NCI-H1105 treated with DMSO at 0.1 percent for 48 hours (cell line): ENCODE measurements at places on chromosomes 7 and 10.

- DNase-seq = no peak
Observed at GRCh38 chr10:72251635-72252034, 22.1 kb upstream of the DDIT4 start.

DNA sequence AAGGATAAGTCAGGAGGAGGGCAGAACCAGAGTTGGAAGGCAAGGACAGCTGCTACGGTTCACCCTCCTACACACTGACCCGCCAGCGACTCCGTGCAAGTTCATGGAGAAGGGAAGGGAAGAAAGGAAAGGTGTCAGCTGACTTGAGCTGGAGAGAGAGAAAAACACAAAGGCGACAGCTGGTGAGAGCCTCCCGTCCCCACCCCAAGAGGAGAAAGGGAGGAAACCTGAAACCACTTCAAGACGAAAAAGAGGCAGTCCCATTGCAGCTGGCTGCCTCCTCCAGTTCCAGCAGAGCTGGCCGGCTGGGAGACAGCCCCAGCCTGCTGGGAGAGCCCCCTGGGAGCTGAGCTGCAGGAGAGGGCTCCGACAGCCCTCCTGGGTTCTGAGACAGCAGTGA is 75.2 kb downstream of the PARD3 start:
- DNase-seq = peak; percentile 90

DNA sequence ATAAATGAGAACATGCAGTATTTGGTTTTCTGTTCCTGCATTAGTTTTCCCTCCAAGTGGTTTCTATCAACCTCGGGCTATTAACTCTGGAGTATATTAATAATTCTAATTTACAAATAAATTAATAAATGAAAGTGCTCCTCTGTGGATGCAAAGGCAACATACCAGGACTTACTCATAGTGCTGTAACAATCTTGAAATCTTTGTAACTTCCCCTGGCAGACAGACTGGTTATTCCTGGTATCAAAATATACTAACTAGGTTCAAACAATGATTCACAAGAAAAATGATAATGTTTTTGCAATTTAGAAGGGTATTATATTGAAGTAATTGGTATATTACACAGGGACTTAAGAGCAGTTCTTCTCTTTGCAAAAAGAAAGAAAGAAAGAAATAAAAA is 177.2 kb downstream of the FANK1 start:
- DNase-seq = no peak

DNA sequence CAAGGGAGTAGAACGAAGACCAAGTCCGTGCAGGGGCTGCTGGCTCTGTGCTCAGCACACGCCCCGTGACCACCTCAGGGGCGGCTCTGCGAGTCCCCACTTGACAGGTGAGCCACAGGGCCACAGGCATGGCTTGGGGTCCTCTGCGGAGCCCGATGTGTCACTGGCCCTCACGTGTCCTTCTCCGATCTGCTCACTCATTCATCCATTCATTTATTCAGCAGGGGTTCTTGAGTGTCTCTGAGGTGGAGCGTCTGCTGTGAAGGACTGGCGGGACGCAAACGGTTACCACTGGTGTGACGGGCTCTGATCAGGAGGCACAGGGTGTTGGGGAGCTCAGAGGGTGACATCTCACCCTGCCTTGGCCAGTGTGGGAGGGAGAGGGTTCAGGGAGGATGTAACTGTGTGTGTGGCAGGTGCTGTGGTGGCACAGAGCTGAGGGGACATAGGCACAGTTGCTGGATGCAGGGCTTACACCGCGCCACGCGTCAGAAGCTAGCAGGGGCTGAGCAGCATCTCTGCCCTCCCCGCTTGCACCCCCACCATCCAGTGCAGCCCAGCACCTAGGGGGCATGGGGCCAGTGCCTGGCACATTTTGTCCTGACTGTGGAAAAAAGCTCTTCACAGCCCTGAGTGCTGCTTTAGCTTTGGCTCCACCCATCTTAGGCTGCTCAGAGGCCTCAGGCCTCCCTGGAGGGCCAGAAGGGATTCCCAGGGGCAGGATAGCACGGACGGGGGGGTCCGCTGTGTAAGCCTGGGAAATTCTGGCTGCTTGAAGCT is 116.8 kb downstream of the LHPP start:
- DNase-seq = no peak

- no peak for DNase-seq
Observed at GRCh38 chr10:9274206-9274755, 1219.8 kb downstream of the GATA3 start.

DNA sequence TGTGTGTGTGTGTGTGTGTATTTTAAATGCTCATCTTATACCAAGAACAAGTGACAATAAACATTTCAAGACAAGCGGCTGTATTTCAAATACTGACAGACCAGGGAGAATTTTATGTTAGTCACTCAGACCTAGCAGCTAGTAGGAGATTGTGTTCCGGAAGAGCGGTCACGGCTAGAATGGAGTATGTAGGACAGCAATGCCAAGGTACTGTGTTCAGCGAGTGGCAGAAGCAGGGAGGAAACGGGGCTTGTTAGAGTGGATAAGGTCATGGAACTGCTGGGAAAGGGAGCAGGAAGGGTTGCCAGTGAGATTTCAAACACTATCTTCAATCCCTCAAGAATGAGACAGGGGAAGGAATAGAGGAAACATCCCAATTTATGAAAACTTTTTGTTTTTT is 260.5 kb upstream of the PITRM1 start:
- no peak for DNase-seq

GRCh38 chr10:123990889-123991288 is 99.3 kb upstream of the CPXM2 start:
- no peak for DNase-seq

- no peak for DNase-seq
Observed at GRCh38 chr10:4024027-4024426, 239.0 kb upstream of the KLF6 start.

- DNase-seq = no peak
Observed at GRCh38 chr7:131244259-131244852, 83.3 kb upstream of the MKLN1 start.

GRCh38 chr7:91378131-91378530 is 113.9 kb downstream of the FZD1 start:
- no peak for DNase-seq
